ENCODE measurements at places on chromosomes 1 and 21.

GRCh38 chr21:41219498-41220207 is 51.7 kb downstream of the BACE2 start:
- DNase-seq = no peak

DNA sequence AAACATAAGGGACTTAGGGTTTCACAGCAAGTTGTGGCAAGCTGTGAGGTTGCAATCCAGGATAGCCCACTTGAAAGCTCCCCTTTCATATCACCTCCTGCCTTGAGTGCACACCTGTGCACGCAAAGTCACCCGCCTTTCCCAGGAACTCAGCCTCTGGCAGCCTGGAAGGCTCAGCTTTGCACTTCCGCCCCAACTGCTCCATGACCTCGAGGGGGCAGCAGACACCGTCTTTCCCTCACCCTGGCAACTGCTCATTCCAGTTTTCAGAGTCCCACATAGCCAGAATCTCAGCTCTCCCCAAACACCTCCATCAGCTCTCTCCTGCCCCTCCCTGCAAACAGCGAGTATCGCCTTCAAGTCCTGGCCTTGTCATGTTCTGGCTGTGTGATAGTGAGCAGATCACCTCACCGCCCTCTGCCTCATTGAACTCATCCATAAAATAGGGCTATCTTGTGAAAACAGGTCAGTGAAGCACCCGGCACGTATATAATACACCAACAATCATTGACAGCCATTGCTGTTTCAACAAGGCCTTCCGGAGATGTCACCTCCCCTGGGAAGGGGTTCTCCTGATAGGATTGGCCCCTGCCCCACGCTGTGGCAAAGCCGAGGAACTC is 32.2 kb upstream of the EPB41 start:
- DNase-seq = peak; percentile 93

- no peak for DNase-seq
Measured at GRCh38 chr1:14255711-14256110, 342.8 kb upstream of the KAZN start.

DNA sequence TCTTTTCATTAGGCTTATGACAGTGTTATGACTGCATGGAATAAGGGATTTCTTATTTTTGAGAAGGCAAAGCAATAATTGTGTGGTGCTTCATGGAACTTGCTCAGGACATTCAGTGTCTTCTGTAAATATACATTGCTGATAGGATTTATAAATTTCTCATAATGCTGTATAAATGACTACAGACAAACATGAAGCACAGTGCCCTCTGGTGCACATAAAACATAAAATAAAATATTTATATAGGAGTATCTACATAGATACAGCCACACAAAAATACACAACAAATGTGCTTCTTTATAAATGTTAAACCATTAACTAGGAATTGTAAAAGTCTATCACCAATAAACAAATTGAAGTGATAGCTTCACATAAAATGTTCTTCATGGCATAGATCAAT is 24.1 kb downstream of the BRINP3 start:
- no peak for DNase-seq

GRCh38 chr1:58293388-58293787 is 253.1 kb downstream of the OMA1 start:
- DNase-seq = no peak

- no peak for DNase-seq
Measured at GRCh38 chr1:235545292-235545930, 41.2 kb upstream of the B3GALNT2 start.

GRCh38 chr1:180954005-180954800 is 41.5 kb downstream of the KIAA1614 start:
- DNase-seq = peak; percentile 81

- peak; percentile 49 for DNase-seq
Measured at GRCh38 chr1:68111519-68112436, 61.4 kb upstream of the DIRAS3 start.

DNA sequence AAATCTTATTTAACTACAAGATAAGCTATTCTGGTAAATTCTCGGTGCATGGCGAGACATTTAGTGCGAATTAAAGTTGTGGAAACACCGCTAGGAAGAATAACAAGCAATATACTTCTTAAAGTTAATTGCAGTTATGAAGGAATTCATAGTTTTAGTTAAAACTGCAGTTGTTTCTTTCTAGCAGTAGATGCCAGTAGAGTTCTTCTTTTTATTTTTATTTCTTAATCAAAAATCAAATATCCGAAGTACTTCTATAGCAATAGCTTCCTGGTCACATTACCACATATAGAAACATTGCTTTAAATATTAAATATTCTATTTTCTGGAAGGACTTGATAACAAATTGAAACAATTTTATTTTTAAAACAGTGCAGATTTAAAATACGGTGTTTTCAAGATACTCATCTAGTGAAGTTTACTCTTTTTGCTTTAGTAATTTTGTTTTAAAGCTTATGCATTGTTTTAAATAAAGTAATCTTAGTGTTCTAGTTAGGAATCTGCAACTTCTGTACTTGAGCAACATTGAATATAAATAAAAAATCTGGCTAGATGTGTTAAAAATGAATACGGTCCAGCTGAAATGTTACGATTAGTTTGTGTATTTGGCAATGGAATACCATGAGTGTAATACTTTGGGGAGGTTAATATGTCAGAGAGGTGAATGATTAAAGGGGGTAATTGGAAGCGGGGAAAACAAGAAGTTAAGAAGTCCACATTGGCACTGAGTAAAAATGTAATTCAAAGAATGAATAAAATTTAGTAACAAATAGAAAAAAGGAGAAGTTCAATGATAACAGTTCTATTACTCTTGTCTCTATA is 2.7 kb upstream of the PRKACB start:
- DNase-seq = peak; percentile 14

- DNase-seq = no peak
Measured at GRCh38 chr1:165686971-165687433, 11.4 kb downstream of the ALDH9A1 start.

DNA sequence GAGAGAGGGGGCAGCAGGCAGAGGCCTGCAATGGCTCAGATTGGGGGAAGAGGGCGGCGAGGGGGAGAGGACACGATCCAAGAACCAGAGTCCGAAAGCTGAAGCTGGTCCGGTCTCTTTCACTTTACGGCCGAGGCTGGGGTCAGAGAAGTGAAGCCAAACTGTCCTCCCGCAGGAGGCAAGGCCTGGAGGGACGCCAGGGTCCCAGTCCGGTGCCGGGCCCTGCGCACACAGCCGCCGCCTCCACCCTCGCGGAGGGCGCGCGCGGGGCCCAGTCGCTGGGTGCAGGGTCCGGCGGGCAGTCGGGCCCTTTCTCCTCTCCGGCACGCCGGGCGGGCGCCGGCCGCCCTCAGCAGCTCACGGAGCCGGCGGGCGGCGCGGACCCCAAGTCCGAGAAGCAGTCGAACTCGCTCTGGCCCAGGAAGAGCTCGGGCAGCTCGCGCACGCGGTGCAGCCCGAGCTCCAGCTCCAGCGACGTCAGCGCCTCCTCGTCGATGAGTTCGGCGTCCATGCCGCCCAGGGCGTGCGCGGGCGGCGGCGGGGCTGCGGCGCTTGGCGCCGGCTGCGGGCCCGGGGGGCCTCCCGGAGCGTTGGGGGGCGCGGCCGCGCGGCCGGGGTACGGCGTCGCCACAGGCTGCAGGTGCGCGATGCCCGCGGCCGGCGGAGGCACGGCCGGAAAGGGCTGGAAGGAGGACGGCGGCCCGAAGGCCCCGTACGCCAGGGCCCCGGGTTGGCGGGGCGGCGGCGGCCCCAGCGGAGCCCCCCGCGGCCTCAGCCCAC is 749 bp downstream of the CITED4 start:
- peak; percentile 28 for DNase-seq
